ENCODE measurements at places on chromosomes 7 and 10. TPM values are rescaled to one million over a fixed set of nuclear protein-coding genes. Genes with fewer than 3 reads are reported as not detected.

The OR6V1 gene
- not detected for total RNA-seq

The ASB15 gene
- total RNA-seq, result not detected

The ZNF25 gene
- 14.9 TPM for total RNA-seq

The HECW1 gene
- total RNA-seq, result 3.1 TPM

The HIBADH gene
- total RNA-seq, result 84.3 TPM

The SPAM1 gene
- not detected for total RNA-seq

The ITIH5 gene
- total RNA-seq, result 3.0 TPM

The PILRA gene
- 0.28 TPM for total RNA-seq

The HERC4 gene
- total RNA-seq, result 57.3 TPM

Measured in smooth muscle cell of bladder (primary cell).